Posterior cingulate gyrus (tissue), 11 donors: ENCODE measurements at places on chromosomes 11 and 22.
A peak's percentile ranks its signal among the peaks of the same experiment; 100 is the strongest.

DNA sequence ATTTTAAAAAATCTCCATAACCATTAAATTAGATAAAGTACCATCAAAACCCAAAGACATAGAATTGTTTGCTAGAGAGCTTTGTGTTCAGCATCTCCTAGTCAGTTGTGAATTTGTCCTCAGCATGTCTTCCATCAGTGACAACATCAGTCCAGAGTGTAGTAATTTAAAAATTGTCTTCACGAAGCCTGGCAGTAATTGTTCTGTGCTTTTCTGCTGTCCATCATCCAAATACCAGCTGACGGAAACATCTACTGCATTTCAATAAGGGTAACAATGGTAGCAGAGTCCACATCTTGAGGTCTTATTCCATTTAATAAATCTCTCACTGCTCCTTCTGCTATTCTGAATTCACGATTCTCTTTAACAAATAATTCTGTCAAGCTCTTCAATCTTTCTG, 121.5 kb downstream of the ATXN10 start:
- no peak for DNase-seq

GRCh38 chr22:48218889-48219420, 1456.5 kb downstream of the TBC1D22A start:
- DNase-seq = no peak

DNA sequence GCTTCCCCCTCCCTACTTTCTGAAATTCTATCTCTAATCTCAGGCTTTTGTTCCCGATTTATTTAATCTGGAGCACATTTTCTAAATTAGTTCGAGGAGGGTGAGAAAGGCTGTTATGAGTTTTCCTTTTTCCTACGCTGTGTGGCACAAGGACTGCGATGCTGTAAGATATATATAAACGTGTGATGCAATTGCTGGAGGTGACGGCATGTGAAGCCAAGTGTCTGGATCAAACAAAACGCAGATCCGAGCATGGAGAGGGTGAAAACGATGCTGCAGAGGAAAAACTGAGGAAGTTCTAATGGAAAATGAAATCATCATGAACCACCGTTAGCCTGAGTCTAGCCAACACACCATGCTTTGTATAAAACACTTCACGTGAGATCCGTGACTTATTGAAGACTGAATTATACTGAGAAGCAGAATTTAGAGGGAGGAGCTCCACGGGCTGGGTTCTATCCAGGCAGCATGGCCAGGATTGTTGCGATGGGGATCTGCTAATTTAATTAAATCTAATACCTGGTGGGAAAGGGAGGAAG, 4.4 kb downstream of the PKNOX2 start:
- DNase-seq = no peak

GRCh38 chr22:23621082-23621780, 10.9 kb downstream of the DRICH1 start:
- DNase-seq = peak; percentile 7

DNA sequence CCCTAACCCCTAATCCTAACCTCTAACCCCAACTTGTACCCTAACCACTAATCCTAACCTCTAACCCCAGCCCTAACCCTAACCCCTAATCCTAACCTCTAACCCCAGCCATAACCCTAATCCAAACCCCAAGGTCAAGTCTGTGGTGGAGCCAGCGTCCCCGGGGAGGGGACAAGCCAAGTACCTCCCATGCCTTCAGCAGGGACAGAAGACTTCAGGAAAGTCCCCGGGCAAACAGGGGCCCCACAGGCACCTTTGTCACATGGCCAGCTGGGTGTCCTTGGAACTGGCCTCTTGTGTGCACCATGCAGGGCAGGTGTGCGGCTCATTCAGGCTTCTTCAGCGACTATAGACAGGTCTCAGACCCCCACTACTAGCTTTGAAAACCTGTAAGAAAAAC, 555.8 kb downstream of the BRD1 start:
- no peak for DNase-seq

GRCh38 chr22:33447733-33448132, 389.6 kb upstream of the SYN3 start:
- no peak for DNase-seq

DNA sequence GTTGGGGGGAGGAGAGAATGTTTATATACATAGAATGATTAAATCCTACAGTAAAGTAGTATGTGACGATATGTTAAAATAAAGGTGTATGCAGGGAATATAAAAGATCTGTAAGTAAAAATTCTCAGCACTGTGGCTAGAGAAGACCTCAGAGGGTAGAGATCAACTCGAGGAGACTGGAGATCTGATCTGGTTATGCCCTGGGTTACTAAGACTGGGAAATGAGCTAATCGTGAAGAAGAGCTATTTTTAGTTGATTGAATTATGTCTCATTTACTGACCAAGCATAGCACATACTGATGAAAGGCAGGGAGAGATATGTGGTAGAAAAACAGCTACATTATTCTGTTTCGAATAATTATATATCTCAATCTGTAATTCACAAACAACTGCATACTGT, 42.8 kb upstream of the ALKBH3 start:
- DNase-seq = no peak

- DNase-seq = no peak
These were observed 6.4 kb downstream of the ARL14EP start for GRCh38 chr11:30329150-30329940.

DNA sequence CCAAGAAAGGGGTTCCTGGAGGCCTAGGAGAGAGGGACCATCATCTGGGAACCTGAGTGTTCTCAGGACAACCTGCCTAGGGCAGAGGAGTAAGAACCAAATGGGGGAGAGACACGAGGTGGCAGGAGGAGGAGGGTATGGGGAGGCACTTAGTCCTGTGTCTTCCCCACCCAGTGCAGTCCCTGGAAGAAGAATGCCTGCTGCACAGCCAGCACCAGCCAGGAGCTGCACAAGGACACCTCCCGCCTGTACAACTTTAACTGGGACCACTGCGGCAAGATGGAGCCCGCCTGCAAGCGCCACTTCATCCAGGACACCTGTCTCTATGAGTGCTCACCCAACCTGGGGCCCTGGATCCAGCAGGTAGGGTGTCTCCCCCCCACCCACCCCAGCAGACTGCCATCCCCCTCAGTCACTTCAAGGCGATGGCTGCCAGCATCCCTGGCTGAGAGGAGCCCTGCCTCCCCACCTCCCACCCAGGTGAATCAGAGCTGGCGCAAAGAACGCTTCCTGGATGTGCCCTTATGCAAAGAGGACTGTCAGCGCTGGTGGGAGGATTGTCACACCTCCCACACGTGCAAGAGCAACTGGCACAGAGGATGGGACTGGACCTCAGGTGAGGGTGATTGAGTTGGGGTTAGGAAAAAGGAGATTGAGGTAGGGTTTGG, 3.7 kb upstream of the INPPL1 start:
- DNase-seq = no peak

- DNase-seq = no peak
These were observed 20.5 kb upstream of the FBLN1 start for GRCh38 chr22:45482169-45482568.

DNA sequence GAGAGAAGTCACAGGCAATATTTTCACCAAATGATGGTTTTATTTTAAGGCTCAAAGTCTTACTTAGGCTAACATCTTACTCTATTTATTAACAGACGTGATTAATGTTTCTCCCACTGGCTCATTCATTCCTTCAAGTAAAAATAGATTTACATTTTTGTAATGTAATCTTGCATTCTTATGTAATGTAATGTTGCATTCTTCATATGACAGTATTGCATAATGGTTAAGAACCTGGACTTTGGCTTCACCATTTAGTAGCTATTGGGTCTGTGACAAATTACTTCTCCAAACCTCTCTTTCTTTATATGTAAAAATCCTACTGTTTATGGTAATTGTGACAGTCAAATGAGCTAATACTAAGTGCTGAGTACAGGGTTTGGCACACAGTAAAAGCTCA, 3.3 kb upstream of the DIXDC1 start:
- DNase-seq = no peak
